Endodermal cell (in vitro differentiated cells): ENCODE measurements at places on chromosomes 4 and X. TPM values are rescaled to one million over a fixed set of nuclear protein-coding genes. Genes with fewer than 3 reads are reported as not detected.

Gene CSAG1
- not detected in 2 replicates for total RNA-seq

Gene IL3RA
- total RNA-seq: not detected in 3 replicates

Gene ACSL1
- total RNA-seq: 3.8 and 6.2 TPM in 2 replicates

Gene OCIAD2
- 65.7 and 69.4 TPM in 2 replicates for total RNA-seq

Gene KLHL4
- total RNA-seq: 11.7 to 17.8 TPM (median 16.7 TPM) in 3 replicates

Gene PRDM8
- not detected in 2 replicates for total RNA-seq

- no peak for DNase-seq
Measured at GRCh38 chr4:3016961-3017360, 53.6 kb downstream of the GRK4 start.

DNA sequence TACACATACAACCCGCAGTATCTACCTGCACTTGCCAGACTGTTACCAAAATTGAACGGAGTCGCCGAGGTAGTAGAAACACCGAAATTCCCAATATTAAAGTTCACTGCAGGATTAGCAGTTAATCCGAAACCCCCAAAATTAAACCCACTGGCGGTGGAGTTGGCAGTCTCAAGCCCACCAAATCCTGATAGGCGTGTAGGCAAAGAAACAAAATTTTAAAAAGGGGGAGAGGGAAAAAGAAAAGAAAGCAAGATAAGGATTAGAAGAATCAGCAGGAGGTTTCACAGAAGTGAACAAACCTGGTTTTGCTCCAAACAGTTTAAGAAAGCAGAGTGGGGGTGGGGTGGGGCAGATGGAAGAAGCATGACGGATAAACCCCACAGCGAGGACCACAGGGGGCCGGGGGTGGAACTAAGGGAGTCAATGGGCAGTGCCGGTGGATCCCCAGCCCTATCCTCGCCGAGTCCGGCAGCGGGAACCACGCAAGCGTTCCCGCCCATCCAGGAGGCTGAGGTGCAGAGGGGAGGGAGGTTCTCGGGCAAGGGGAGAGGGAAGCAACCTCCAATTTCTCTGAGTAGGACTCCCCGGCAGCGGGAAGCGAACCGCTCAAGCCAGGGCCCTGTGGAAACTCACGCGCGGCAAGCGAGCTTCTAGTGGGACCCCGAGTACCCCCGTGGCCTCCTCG, 599 bp downstream of the NUP54 start:
- DNase-seq: peak; percentile 99

DNA sequence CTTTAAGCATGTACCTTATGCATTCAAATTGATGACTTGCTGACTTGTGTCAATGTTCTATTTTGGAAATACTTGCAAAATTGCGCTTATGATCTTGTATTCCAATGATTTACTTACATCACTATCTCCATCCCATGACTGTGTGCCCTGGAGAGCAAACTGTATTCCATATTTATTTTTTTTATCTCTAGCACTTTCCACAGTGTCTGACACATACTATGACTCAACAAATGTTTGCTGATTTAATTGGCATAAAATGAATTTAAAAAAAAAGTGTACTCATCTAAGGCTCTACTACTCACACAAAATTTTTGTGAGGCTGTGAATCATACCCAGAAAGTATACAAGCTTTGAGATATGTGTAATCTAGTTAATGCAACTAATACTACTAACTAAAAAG, 1066.8 kb upstream of the ADGRL3 start:
- DNase-seq: no peak

- DNase-seq: no peak
Measured at GRCh38 chr4:6282314-6282771, 12.7 kb downstream of the WFS1 start.

DNA sequence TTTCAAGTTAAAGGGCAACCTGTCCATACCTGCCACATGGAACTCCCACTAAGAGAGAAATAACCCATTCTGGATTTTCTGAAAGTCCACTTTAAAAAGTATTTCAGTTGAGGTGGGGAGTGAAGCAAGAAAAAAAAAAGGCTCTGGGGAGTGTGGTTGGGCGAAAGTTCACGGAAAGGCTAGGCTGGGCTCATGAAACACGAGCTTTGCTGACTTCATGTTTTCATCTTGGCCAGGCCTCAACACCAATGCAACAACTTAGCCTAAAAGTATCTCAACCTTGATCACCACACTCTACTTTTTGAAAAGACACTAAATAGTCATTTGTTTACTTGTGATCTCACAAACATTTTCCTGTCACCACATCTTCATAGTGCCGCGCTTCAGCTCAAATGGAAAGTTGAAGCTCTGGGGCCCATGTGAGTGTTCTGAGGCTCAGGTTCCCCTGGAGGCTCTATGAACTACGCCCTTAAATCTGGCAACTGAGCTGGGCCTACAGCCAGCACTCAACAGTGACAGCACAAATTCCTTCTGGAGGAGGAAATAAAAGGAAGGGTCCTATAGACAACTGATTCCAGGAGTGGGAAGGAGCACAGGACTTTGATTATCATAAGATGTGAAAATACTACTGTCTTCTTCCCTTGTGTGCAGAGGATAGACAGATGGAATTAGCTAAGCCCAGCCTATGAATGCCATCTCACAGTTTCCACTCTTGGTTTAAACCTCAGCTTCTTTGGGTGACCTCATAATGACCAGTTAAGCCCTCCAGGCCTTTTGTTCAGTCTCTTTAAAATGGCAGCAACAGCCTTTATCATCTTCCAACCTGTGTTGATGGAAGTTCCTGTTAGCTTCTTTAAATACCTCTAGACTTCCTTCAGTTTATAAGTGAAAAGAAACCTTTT, 5.1 kb downstream of the CD40LG start:
- DNase-seq: no peak

GRCh38 chr4:133484287-133484686, 335.2 kb downstream of the PCDH10 start:
- DNase-seq: no peak

GRCh38 chr4:41006141-41006540, 208.2 kb downstream of the APBB2 start:
- DNase-seq: no peak

- no peak for DNase-seq
Measured at GRCh38 chrX:37873220-37873619, 25.8 kb upstream of the DYNLT3 start.

DNA sequence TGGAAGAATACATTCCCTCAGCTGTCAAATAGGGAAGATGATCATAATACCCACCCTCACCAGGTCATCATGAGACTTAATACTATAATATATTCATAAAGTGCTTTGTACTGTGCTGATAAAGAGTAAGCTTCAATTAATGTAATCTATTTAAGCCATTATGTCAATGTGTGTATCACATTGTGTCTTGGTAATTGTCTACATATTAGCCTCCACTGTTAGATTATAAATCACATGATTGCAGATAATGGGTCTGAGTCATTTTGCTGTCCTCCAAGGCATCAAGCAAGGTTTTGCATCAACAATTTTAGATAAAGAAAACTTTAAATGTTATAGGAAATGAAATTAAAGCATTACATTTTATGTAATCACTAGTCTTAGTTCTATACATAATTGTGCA, 45.2 kb upstream of the CEP135 start:
- DNase-seq: no peak

DNA sequence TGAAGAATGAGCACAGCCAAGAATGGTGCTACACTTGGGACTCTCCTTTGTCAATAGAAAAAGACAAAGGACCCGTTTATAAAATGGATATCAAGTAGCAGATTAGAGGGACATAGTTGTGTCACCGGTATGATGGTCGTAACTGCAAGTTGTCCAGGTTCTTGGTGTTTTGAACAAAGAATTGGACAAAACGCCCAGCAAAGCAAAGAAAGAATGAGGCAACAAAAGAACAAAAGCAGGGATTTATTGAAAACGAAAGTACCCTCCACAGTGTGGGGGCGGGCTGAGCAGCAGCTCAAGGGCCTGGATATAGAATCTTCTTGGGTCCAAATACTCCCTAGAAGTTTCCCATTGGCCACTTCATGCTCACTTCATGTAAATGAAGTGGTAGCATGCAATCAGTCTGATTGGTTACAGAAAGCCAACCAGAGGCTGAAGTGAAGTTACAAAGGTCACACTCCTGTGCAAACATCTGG, 54.7 kb downstream of the SHROOM3 start:
- no peak for DNase-seq
